CD4-positive, alpha-beta T cell treated with Interleukin-15 for 4 hours (primary cell): ENCODE measurements at places on chromosomes 13 and 19.

DNA sequence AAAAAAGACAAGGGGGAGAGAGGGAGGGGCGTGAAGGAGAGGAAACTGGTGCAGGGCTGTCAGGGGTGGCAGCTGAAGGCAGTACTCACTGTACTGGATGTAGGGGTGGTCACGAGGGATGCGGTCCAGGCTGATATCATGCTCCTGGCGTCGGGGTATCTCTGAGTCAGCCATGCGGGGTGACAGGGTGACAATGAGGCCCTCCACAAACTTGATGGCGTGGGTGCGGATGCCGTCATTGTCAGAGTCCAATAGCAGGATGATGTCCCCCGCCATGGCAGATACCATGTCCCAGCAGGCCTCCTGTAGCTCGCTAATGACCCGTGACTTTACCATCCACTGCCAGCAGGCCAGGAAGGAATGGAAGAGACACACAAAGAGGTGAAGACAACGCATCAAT lies 15.3 kb downstream of the SYMPK start:
- no peak for DNase-seq

DNA sequence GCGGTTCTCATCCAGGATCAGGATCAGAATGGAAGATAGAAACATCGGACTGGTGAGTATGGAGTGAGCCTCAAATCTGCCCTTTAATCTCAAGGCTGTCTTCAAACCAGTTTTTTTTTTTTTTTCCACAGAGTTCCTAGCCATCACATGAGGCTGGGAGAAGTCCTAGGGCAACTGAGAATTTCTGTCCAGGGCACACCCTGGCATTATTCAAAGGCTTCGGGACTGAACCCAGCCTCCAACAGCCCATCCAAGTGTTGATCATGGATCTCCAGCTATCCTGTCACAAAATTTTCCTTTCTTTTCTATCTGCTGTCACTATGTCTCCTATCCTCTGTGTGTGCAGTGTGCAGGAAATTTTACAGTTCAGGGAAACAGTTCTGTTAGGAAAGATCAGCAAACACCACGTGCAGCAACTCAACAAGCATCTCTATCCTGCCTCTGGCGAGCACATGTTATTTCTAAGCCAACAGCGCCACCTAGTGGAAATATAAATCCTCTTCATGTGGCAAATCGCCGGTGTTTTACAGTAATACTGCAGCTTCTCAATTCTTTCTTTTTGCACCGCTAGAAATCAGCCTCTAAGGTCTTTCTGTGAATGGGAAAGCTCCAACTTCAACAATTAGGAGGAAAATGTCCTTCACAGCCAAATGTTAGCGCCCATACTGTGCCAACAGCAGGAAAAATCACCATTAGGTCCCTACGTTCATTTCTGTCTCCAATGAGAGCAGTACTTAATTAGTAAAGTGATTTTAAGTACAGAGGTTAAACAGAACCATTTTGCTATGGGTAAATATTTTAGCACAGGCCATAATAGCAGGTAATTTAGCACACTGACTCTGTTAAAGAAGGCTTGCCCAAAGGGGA lies 21.4 kb upstream of the ZNF181 start:
- DNase-seq: peak; percentile 75

GRCh38 chr13:43872181-43872580 lies 7.4 kb downstream of the CCDC122 start:
- DNase-seq: no peak

- DNase-seq: no peak
Measured at GRCh38 chr19:13887517-13887916, 10.6 kb downstream of the NANOS3 start.

- peak; percentile 85 for DNase-seq
Measured at GRCh38 chr19:48872884-48873475, 759 bp downstream of the PPP1R15A start.

DNA sequence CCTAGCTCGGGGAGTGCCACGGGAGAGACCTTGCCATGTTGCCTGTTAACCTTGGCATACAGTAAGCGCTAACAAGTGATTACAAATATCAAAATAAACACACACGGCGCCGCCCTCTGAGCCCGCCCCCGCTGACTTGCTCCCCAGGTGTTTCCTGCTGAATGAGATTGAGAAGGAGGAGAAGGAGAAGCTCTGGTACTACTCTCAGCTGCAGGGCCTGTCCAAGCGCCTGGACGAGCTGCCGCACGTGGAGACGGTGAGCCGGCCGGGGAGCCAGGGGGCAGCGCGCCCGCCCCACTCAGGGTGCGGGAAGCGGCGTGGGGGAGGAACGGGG lies 5.0 kb downstream of the APC2 start:
- DNase-seq: no peak

- no peak for DNase-seq
Measured at GRCh38 chr13:97429681-97430081, 4.3 kb upstream of the RAP2A start.

DNA sequence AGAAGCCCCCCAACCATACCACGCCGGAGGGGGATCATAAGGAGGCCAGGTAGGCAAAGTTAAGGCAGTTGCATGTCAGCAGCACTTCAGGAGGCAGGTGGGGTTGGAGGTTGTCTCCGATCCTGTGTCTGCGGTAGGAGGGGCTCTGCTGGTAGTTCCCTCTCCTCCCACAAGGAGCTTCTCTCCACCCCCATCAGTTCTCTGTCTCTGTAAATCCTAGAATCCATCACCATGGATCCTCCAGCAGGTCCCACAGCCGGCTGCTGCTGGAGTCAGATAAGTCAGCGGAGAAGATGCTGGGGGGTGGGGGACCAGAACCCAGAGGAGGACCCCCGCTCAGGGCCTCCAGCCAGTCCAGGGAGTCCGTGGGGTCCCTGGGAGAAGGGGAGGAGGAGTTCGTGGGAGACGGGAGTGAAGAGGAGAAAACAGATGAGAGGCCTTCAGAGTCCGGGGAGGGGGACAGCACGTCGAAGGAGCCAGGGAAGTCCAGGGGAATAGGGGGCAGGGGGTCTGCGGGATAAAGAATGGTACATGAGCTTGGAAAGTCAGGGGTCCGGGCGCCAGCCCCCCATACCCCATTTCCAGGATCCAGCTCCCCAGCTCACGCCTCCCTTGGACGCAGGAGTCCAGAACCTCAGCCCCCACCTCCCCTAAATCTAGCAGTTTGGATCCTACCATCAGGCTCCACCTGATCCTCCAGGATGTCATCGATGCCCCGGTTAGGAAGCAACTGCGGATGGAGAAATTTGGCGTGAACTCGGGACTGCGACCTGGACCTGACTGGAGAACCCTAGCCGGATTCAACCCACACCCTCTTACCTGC lies 6.3 kb downstream of the MAMSTR start:
- DNase-seq: no peak

- no peak for DNase-seq
Measured at GRCh38 chr19:4482721-4483364, 10.7 kb downstream of the HDGFL2 start.

DNA sequence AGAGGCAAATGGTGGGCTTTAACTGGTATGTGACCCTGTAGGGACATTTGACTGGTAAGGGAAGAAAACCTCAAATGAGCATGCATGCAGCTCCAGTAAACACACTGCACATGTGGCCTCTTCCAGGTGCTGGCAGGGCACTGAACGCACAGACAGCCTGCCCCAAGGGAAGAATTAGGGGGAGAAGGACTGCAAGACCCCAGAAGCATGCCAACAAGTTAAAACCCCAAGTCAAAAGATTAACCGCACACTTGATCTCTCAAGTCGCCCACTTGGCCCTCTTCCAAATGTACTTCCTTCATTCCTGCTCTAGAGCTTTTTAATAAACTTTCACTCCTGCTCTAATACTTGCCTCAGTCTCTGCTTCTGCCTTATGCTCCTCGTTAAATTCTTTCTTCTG lies 46.9 kb upstream of the SLITRK1 start:
- no peak for DNase-seq

- no peak for DNase-seq
Measured at GRCh38 chr13:22596171-22596863, 584.5 kb upstream of the SGCG start.

DNA sequence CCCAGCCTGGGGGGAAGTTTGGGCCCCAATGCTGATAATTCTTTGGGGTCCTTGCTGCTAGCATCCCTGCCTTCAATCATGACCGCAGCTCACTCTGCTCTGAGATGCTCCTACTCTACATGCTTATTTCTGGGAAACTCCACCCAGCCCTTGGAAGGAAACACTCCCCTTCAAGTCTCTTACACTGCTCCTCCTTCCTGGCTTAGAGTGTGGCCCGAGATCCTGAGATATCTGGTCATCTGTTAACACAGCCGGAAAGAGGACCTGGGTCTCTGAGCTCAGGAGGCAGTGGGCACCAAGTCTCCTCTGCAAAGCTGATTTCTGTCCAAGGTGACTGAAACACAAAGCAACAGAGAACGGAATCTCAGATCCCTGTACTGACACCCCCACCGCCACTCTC lies 33.0 kb downstream of the CYP4F2 start:
- DNase-seq: no peak

DNA sequence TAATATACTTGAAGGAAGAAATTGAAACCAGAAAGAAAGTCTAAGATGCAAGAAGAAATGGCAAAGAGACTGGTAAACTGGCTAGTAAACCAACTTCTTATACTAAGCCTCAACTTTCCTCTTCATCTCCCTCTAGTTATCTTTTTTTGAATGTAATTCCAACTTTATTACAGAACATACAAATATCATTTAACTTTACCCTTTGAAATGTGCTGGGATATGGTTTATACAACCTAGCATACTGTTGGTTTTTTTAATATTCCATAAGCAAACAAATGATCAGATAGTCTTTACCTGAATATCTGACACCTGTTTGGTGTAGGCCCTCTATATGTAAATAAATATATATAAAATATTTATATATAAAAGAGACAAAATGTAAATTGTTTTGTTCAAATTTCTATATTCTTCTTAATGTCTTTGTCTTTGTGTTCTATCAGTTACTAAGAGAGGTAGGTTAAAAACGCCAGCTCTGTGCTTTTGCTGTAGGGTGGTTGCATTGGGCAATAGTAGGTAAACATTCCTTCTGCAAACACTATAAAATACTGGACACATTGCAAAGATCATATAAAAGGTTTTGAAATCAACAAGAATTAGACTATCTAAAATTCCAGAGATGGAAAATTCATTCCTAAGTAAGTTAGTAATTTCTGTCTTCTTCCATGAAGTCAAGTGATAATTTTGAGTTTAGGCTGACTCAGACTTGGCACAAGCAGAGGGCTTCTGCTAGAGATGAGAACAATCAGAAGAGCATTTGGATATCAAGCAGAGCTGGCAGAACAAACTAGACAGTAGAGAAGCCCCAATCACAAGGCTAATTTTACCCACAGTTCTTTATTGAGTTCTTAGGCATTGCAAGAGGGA lies 383.3 kb downstream of the RFC3 start:
- no peak for DNase-seq

DNA sequence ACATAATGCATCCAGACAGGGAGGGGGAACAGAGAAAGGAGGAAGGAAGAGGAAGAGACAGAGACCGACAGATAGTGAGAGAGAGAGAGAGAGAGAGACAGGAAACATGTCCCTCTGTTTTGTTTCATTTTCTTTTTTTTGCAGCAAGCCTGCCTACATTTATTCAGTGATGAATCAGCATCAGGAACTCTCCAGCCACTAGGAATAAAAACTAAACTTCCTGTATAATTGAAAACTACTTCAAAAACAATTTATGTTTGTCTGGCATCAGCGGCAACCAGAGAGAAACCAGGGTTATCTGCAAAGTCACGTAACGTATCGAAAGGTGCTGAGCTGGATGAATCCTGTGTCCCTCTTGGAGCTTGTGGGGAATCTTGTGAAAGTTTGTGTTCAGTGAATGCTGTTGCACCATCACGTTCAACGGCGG lies 148.6 kb upstream of the SOX21 start:
- no peak for DNase-seq

- no peak for DNase-seq
Measured at GRCh38 chr13:42808341-42808940, 27.1 kb downstream of the FAM216B start.
